ENCODE measurements at places on chromosomes 4 and X. TPM values are rescaled to one million over a fixed set of nuclear protein-coding genes. Genes with fewer than 3 reads are reported as not detected.

DNA sequence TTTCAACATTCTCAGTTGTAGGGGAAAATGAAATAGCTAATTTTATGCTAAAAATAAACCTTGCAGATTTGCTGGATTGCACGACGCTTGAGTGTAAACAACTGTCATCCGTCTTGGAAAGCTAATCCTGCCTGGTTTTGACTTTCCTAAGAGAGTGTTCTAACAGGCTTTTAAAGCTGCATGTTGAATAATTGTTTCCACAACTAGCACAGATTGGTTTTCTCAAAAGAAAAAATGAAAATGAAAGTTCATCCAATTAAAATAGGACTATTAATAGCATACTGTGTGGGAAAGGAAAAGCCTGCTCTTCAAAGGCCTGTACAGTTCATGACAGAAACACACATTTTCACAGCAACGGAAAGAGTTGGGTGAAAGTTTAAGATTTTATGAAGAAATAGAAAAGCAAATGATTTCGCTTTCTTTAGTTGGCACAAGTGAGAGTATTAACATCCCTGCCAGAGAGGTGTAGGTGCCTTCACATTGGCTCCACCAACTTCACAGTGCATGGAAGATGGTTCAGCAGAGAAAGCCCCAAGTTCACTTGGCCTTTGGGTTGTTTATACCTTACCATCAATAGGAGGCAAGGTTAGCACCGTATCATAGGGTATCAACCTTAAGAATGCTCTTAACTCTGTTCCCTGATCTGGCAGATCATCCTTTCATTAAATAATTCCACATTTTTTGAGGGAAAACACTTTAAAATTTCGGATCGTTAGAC is 140.0 kb upstream of the GUCY1A1 start:
- peak; percentile 85 for DNase-seq

Gene VCX
- total RNA-seq, result not detected

GRCh38 chr4:185712350-185713024 is 99.5 kb downstream of the SORBS2 start:
- no peak for DNase-seq

GRCh38 chr4:106305435-106306055 is 10.5 kb downstream of the TBCK start:
- no peak for DNase-seq

DNA sequence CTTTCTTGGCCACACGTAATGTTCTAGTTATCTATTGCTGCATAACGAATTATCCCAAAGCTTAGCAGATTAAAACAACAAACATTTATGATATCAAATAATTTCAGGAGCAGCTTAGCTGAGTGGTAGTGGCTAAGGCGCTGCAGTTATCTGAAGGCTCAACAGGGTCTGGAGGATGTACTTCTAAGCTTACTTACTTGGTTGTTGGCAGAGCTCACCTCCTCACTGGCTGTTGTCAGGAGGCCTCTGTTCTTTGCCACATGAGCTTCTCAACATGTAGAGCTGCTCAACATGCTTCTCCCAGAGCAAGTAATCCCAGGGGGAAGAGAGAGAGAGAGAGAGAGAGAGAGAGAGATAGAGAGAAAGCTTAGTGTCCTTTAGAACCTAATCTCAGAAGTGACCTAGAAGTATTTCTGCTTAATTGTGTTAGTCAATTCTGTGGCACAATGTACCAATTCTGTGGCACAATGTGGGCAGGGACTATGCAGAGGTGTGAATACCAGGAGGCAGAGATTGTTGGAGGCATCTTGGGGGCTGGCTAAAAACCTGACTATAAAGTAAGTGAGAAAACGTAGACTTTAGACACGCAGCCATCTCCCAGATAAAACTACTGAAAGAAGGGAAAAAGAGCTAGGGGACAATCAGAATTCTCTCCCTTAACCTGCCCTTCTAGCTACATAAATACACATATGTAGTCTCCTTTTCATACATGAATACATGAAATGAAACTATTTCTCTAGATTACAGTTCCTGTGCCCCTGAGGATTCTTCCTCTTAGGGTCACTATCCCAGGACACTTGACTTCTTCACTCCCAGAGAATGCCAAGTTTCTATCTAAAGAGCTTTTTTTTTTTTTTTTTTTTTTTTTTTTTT is 40.2 kb downstream of the HOPX start:
- DNase-seq, result no peak
